Hepatic stellate cell (primary cell): ENCODE measurements at places on chromosomes 2 and 18.

DNA sequence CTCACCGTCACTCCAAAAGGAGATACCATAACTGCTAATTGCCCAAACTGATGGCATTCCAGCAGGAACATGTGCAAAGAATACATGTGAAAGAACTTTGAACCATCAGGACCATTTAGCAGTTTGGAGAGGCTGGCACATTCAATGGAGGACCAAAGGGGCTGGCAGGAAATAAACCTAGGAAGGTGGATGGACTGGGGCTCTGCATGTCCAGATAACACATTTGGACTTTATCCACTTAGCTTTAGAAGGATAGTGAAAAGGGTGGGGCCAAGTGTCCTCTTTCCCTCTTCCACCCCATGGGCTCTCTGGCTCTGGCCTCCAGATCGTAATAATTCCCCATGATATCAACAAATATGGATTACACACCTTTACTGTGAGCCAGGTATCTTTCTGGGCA lies 80.0 kb upstream of the STPG4 start:
- no peak for DNase-seq

DNA sequence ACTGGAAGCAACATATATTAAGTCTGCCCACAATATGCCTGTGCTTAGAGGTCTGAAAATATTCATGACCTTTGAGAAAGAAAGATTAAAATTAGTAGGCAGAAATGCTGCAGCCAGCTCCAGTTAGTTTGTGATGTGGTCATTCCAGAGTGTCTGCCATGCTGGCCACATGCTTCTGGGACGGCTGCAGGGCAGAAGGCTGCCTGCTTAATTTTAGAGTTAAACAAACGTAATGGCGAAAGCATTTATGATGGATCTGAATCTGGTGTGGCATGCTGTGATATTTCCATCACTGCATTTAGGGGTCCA lies 95.4 kb downstream of the FHOD3 start:
- DNase-seq: no peak

GRCh38 chr18:27202741-27203140 lies 17.6 kb upstream of the CHST9 start:
- no peak for DNase-seq

GRCh38 chr18:73366713-73367112 lies 498.9 kb upstream of the NETO1 start:
- no peak for DNase-seq

DNA sequence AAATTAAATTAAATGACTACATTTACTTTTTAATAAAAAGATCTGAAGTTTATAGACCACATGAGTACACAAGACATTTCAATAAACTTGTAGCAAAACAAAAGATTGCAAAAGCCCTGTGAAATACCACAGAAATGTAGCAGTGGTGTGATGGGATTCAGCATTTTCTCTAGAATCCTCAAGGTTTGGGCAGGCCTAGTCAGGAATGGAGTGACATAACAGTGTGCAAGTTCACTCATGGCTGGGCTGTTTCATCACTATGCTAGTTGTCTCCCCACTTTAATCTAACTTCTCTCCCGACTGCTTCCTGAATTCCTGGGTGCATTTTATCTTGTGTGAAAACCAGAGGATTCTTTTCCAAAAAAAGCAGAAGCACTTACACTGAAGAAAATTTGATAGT lies 1089.9 kb upstream of the DDX18 start:
- DNase-seq: no peak

GRCh38 chr2:179900655-179901054 lies 39.2 kb upstream of the ZNF385B start:
- DNase-seq: no peak

- DNase-seq: no peak
These were observed 282.9 kb upstream of the PKDCC start for GRCh38 chr2:41764919-41765318.

DNA sequence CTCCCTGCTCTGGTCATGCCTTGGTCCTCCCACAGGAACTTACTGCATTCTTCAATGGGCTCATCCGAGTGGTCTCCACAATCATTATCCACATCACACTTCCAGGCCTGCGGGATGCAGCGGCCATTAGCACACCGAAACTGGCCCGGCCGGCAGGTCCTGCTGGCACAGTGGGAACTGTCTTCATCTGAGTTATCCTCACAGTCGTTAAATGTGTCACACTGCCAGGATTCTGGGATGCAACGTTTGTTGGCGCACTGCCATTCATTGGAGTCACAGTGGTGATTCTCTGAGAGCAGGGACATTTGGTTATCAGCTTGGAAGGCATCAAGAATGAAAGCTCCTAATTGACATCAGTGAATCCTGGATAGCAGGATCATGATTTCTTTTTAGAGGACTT lies 104.5 kb downstream of the DHRS9 start:
- no peak for DNase-seq
